NCI-H510A treated with DMSO at 0.1 percent for 48 hours (cell line): ENCODE measurements at places on chromosomes 3 and 15.

DNA sequence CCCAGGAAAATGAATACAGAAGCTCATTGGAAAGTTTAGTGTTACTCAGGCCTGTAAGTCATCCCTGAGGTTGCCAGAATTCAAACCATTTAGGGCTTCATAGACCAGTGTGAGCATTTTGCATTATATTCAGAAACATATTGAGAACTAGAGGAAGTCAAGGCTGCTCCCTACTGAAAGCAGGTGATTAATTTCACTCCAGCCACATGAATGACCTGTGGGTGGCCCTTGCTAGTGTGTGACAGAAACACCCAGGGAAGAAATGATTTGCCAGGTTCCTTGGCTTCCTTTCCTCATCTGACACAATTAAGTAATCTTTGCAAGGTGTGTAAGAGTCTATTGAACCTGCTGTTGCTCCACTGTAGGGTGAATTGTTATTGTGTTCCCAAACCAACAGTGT lies 61.8 kb downstream of the GAP43 start:
- no peak for DNase-seq

DNA sequence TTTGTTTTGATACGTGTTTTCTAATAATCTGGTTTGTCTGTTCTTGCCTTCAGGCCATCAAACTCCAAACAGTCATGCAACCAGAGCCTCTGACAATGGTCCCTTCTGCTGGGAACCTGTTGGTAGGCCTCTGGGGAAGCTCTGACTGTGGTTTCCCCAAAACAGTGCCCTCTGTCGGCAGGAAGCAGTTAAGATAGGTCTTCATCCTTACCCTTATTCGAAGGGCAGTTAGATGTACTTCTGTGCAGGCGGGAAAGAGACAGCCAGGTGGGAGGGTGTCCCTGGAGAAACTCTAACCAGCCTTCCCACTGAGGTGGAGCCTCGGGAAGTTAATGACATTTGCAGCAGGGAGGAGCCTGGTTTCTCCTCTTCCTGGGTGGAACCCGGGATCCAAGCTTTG lies 81.6 kb upstream of the CHMP2B start:
- no peak for DNase-seq

- DNase-seq: peak; percentile 48
These were observed 618.7 kb downstream of the SI start for GRCh38 chr3:164459521-164460151.

GRCh38 chr3:25558121-25558520 lies 106.6 kb downstream of the TOP2B start:
- no peak for DNase-seq
